ENCODE measurements at places on chromosomes 12 and 14.

GRCh38 chr12:131380220-131380964 lies 330.5 kb upstream of the SFSWAP start:
- DNase-seq, result no peak

DNA sequence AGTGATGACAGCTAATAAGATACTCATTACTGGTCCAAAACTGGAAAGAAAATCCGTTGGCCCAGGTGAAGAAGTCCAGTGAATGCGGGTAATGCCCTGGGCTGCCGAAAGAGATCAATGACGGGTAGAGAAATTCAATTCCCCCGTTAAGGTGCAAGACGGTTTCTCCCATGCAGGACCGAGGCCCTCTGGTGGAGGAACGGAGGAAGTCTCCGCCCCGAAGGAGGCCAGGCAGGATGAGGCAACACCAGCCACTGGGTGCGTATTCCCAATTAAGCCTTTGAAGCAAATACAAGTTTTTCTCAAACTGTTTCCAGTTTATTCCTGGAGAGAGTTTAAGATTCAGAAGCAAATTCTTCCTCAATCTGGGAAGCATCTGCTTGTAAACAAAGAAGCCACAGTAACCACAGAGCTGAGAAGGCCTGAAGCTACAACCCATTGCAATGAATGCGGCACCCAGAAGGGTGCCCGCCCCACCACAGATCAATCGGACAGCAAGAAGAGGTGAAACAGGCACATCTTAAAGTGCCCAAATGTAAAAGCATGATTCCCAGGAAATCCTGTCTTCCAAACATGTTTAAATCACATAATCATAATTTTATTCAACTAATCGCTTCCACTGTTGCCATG lies 118.5 kb downstream of the TTC7B start:
- peak; percentile 69 for DNase-seq

DNA sequence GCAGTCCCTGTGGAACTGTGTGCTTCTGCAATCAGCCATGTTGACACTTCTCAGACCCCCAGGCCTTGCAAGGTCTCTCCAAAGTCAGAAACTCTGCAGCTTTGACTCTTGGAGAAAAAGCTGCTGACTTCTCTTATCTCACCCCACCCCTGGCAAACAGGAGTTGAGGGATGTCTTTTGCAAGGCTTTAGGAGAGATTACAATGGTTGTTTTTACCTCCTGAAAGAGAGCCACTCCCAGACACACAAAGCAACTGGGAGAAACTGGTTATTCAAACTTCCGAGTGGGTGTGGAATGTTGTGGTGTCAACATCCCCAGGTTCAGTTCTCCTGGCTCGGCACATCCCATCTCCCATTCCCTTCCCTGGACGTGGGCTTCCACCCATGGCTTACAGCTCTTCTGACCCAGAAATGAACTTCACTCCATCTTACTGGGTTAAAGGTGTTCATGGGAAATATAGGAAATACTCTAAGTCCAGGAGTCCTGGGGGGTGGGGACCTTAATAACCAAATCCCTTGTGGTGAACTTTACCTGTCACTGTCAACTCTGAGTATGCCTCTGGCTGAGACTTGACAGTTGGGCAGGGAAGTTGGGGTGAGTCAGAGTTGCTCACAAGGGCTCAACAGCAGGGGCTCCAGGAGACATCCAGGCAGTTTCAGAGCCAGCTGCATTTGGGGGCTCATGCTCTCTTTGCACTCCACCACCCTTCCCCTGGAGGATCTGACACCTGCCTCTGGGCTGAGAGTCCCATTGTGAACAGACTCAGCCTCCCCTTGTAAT lies 41.9 kb downstream of the CCDC177 start:
- peak; percentile 7 for DNase-seq

- DNase-seq, result no peak
These were observed 138.2 kb upstream of the NCOR2 start for GRCh38 chr12:124705545-124706138.

GRCh38 chr14:64220466-64220865 lies 73.7 kb downstream of the ESR2 start:
- DNase-seq, result no peak

DNA sequence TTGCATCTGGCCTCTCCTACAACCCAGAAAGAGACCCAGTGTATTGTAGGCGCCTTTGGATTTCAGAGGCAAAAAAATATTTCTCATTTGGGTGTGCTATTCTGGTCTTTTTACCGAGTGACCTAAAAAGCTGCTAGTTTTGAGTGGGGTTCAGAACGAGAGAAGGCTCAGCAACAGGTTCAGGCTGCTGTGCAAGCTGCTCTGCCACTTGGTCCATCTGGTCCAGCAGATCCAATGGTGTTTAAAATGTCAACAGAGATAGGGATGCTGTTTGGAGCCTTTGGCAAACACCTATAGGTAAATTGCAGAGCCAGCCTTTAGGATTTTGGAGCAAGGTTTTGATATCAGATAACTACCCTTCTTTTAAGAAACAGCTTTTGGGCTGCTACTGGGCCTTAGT lies 25.3 kb upstream of the DYRK2 start:
- DNase-seq, result no peak

DNA sequence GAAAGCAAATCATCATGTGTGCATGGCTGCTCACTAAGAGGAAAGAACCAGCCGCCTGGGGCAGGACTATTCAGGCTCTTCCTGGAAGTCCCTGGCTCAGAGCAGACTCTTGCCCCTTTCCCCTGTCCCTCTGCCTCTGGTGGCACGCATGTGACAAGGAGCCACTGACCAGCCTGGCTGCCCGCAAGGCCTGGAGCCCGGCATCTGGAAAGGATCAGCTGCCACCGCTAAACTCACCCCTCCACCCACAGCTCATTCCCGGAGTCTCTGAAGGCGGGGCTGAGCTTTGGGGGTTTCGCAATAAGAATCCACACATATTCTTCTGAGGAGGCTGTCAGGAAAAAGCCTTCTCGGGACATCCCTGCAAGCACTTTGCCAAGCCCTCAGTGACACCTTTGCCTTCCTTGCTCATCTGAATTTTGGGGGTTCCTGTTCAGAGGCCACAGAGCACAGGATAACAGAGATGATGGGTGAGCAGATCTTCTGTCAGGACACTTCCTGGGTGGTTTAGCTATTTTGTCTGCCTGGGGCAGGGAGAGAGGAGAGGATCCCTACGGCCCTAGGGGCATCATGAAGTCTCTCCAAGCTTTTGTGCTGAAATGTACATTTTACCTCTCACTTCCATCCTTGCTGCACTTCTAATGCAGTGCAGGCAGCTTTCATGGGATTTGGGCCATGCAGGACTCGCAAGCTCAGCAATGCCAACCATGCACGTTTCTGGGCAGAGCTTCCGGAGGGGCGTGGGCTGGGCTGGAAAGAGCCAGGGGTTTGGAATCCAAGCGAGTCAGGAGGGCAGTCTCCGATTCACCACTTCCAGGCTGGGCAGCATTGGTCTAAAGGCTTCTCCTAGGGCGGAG lies 124.8 kb upstream of the MAP1LC3B2 start:
- peak; percentile 78 for DNase-seq

DNA sequence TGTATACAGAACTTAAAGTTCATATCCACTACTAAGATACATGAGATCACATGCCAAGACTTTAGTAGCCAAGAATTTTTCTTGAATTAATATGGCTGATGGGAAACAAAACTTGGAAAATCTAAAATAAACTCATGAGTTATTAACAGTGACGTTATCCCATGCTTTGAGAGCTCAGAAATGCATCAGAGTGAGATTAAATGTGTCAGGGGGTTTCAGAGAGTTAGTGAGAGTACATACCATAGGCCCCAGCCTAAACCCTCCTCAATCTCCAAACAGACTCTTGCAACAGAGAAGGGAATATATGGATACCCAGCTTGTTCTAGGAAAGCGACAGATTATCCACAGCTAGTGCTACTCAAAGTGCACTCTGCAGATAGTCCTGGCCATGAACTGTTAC lies 19.3 kb downstream of the SLC35F4 start:
- DNase-seq, result no peak

GRCh38 chr14:70254476-70254961 lies 65.8 kb upstream of the SLC8A3 start:
- DNase-seq, result no peak

- DNase-seq, result no peak
These were observed at the start of gene CCDC60 for GRCh38 chr12:119334430-119335170. Gene CCDC60, plus strand, starts transcription at chr12:119334729. Its CDS starts 448 bp downstream, at chr12:119335177.

- DNase-seq, result no peak
These were observed 167.2 kb upstream of the ATP2B1 start for GRCh38 chr12:89875809-89876208.

GRCh38 chr12:92462527-92462926 lies 240.3 kb upstream of the PLEKHG7 start:
- DNase-seq, result no peak

GRCh38 chr12:62211510-62211909 lies 48.7 kb upstream of the USP15 start:
- DNase-seq, result peak; percentile 88

GRCh38 chr14:100822013-100822412 lies 3.9 kb upstream of the MEG3 start:
- DNase-seq, result no peak

GRCh38 chr12:93273834-93274564 lies 103.7 kb upstream of the NUDT4 start:
- DNase-seq, result no peak

GRCh38 chr12:116280595-116281290 lies 3.2 kb upstream of the MED13L start:
- DNase-seq, result peak; percentile 90

- no peak for DNase-seq
These were observed 714.9 kb upstream of the MDGA2 start for GRCh38 chr14:48390346-48390745.

- no peak for DNase-seq
These were observed 267.7 kb downstream of the GALC start for GRCh38 chr14:87725318-87725717.

DNA sequence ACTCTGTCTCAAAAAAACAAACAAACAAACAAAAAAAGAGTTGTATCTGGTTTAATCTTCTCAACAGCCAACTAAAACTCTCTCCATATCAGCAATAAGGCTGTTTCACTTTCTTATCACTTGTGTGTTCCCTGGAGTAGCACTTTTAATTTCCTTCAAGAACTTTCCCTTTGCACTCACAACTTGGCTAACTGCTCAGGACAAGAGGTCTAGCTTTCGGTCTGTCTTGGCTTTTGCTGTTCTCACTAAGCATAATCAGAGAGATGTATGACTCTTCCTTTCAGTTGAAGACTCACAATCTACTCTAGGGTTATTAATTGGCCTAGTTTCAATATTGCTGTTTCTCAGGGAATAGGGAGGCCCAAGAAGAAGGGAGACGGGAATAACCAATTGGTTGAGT lies 12.3 kb downstream of the NEMP1 start:
- DNase-seq, result no peak

DNA sequence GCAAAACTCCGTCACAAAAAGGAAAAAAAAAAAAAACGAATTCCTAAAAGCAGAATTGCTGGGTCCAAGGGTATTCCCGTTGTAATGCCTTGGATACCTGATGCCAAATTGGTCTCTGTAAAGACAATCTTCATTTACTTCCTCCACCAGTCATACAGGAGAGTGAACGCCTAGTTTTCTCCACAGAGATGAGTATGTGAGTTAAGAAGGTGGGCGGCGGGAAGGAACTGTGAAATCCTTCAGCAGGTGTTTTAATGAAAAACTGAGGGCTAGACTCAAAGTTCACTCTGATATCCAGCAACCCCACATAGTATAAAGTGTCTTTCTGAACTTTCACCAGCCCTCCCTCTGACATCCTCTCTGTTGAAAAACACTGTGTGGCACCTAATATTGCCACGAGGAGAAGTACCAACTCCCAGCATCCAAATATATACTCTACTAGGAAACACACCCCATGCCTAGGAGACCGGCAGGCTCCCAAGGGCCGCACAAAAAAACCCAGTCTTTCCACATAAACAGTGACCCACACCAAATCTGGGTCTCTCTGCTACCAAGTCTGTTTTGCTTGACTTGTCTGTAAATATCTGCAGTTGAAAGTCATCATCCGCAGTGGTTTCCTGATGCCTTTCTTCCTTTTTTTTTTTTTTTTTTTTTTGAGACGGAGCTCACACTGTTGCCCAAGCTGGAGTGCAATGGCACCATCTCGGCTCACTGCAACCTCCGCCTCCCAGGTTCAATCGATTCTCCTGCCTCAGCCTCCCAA lies 30.3 kb upstream of the FOXN3 start:
- peak; percentile 66 for DNase-seq

GRCh38 chr14:69334576-69334975 lies 63.5 kb downstream of the ERH start:
- no peak for DNase-seq

GRCh38 chr14:71070169-71070568 lies 162.9 kb downstream of the PCNX1 start:
- DNase-seq, result no peak

- peak; percentile 45 for DNase-seq
These were observed 82.3 kb downstream of the ITPR2 start for GRCh38 chr12:26750531-26751175.

- DNase-seq, result no peak
These were observed 3.4 kb downstream of the PTHLH start for GRCh38 chr12:27968972-27969623.

DNA sequence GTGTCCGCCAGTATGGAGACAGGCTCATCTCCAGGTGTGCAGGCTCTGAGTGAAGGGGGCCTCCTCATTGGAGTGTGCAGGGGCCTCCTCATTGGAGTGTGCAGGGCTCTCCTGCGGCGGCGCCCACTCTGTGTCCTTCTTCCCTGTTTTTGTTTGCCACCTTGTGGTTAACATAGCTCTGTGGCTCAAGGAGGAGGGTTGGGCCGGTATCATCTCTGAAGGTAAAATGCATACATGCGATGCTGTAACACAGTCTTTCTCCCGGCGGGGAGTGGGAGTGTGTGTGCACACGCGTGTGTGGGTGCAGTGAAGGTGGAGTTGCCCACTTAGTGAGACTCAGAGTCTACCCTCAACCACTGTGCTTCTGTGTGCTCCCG lies 429.4 kb downstream of the ZFP36L1 start:
- DNase-seq, result no peak

DNA sequence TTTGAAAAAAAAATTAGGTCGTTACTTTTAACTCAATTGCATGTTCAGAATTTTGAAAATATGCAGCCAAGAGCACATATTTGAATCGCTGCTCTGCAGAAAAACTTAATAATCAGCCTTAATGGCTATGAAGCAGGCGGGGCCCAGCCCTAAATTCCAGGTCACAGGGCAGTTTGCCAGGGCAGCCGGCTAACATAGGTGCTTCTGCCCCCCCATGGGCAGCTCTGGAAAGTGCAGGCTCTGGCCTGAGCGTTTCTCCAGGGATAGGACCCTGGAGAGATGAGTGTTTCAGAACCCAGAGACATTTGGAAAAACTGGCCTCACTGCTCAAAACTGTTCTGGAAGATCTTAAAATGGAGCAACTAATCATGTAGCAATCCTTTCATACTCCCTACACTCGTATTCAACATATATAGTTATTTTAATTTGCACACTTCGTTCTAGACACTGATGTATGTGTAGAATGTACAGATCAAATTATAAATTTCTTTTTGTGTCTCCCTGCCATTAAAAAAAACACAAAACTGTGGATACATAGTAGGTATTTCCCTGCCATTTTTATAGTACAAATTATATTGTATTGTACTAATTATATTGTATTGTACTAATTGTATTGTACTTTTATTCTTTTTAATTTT lies 26.0 kb upstream of the PTGR2 start:
- peak; percentile 77 for DNase-seq

- peak; percentile 85 for DNase-seq
These were observed 111.0 kb downstream of the MNAT1 start for GRCh38 chr14:60845523-60845922.

GRCh38 chr12:6925239-6925539 lies 2.6 kb upstream of the ATN1 start:
- DNase-seq, result no peak

Data from MV-4-11 (cell line).